Hindlimb muscle (tissue), 1 donor: ENCODE measurements at places on chromosomes 1 and 21. TPM values are rescaled to one million over a fixed set of nuclear protein-coding genes. Genes with fewer than 3 reads are reported as not detected.

DNA sequence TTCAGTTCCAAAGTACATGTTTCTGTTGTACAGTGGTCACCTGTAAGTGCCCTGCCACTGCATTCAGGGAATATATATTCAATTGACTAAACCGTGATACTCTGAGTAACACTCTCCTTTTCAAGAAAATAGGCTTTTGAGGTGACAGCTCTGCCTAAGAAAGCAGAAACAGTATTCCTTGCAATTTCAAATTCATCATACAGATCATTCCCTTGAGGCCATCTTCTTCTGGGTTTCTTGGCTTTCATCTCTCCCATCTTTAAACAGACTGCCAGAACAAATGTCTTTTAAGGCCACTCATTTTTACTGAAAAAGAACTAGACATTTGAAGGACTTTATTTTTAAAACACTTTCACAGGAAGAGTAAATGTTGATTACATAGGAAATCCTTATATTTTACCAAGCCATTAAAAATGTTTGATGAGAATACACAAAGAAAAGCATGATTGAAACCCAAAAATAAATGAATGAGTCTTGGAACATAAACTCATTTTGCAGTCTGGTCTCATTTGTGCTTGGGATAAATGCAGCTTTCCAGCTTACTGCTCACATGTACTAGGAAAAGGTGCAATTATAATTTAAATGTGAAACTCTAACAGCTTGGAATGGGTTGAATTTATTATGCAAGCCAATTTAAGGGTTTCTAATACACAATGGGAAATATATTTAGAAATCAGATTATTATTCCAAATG, 34.7 kb downstream of the PLPPR5 start:
- no peak for DNase-seq

- DNase-seq, result no peak
Observed at GRCh38 chr1:246794828-246795671, 70.8 kb downstream of the SCCPDH start.

- DNase-seq, result no peak
Observed at GRCh38 chr1:36609241-36610027, 126.7 kb upstream of the CSF3R start.

DNA sequence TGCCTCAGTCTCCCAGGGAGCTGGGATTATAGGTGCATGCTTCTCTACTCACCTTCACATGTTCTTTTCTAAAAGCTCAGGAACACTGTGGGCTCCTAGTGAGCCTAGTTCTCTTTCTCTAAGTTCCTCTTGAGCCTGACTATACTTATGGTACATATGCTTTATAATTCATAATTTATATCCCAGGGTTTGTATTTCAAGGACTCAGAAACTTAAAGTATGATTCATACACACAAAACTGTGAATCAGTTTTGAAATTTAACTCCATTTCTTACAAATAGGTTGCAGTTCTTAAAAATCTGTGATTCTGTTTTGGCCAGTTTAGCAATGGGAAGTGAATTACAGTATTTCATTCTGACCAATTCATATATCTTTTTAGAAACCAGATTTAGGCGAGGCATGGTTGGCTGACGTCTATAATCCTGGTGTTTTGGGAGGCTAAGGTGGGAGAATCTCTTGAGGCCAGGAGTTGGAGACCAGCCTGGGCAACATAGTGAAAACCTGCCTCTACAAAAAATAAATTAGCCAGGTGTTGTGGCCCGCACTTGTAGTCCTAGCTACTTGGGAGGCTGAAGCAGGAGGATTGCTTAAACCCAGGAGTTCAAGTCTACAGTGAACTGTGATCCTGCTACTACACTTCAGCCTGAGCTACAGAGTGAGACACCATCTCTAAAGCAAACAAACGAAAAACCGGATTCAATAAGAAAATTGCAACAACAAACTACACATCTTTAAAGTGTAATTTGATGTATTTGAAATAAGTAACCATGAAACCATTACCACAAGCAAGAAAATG, 15.6 kb downstream of the RASAL2 start:
- DNase-seq, result no peak

GJB3 gene
- 0.25 TPM for polyA plus RNA-seq

DNA sequence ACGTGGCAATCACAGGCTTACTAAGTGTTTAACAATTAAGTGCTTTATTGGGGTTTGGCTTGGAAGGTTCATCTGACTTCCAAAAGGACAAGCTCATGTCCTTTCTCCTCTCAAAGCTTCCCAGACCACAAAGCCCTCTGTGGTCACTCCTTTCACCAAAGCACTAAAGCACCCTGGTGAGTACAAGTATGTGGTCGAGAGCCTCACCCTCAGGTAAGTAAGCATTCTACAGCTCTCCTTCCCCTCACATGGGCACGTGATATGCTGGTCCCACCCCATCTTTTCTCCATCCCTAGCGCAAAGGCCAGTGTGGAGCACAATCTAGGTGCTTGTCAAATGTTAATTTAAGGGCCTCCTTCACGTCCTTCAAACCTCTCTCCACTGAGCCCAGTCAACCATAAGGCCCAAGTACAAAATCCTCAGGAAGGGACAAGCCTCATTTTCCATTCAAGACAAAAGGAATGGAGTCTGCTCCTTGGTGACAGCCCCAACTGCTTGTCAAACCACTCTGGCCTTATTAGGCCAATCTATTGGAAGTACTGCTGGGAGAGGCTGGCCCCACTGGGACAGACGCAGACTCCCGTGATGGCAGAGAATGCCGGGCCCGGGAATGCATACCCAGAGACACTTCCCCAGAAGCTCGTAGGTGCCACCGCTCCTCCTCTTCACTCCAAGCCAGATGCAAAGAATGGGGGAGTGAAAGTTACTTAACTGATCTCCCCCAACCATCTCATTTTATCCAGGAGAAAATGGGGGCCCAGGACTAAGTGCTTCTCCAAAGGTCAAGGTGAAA, 7.8 kb downstream of the STMN1 start:
- DNase-seq, result no peak
